CMK (cell line): ENCODE measurements at places on chromosomes 3 and 15.

GRCh38 chr15:97470417-97470816 lies 490.1 kb upstream of the ARRDC4 start:
- no peak for DNase-seq

- no peak for DNase-seq
Observed at GRCh38 chr3:160401291-160402095, 2.0 kb downstream of the SMC4 start.

GRCh38 chr3:147298511-147298982 lies 107.8 kb downstream of the ZIC4 start:
- no peak for DNase-seq

GRCh38 chr15:57010724-57011123 lies 92.3 kb downstream of the TCF12 start:
- no peak for DNase-seq

DNA sequence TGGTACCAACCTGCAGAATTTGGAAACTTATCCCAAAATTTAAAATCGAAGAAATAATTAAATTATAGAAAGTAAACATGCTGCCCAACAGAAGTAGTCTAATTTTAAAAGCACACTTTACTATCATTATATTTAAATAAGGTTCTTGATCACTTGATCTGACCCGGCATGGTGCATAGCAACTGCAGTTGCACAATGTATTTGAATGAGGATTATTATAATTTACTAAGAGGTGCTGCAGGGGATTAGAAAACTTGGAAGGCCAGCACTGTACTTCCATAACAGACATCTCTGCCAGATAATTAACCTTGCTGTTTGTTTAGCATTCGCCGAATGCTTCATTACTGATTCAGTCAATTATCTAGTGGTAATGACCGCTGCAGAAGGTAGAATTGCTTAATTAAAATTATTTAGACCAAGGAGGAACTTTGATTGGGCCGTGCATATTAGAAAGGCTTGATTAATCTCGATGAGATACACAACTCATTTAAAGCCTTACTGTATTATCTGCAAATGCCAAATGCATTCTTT lies 971.6 kb downstream of the ZPLD1 start:
- DNase-seq, result no peak

- DNase-seq, result no peak
Observed at GRCh38 chr3:12869035-12869621, 27.8 kb upstream of the RPL32 start.

DNA sequence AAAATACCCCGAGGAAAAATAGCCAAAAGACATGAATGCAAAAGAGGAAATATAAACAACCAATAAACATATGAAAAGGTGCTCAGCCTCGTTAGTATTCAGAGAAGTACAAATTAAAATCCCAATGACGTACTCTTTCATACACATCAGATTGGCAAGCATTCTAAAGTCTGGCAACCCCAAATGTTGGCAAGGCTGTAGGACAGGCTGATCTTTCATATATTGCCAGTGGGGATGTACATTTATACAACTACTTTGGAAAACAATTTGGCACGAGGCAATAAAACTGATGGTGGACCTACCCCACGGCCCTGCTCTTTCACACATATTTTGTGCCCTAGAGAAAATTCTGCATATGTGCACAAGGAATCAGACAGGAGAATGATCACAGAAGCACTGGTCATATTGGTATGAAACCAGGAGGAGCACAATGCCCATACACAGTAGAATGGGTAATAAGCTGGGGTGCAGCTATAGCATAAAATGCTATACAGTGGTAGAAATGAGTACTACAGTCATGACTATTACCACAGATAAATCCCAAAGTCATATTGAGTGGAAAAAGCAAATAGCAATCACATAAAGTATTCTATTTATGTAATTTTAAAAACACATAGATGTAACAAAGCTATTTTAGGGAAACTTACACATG lies 176.0 kb upstream of the SLC24A5 start:
- no peak for DNase-seq

DNA sequence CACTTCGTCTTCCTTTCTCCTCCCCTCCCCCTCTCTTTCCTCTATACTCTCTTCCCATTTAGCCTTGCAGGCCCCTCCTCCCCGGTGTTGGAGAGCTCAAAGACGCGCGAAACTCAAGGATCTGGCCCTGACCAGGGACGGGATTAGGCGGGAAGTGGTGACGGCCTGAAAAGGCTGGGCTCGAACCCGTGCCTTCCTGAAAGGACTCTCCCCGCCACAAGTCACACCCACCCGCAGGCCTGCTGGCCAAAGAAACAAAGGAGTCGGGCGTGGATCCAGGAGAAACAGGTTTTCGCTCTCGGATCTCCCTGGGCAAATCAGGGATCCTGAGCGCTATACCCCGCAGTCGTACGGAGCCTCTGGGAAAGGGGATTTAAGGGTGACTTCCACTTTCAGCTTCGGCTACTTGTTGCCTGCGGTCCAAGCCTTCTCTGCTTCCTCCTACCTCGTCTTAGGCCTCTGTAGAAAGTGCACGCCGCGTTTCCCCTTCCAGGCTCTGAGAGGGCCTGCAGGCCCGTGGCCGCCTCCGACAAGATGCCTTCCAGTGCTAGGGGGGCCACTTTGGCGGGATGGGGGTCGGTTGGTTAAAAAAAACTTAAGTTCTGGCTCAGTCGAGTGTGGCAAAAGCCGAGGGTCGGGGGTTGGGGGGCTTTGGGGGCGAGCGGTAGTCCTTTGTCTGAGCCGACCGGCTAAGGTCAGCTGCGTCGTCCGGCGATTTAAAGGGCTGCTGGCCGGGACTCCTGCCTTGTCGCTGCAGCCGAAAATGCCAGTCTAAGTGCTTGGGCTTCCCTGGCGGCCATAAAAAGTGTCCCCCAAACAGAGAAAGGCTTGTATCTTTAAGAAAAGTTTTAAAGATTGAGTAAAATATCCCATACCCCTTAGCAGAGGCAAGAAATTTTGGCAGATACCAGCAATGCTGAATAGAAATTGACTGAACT lies 8.2 kb downstream of the ZIC4 start:
- no peak for DNase-seq

GRCh38 chr3:153315781-153316180 lies 153.8 kb downstream of the RAP2B start:
- DNase-seq, result no peak

GRCh38 chr3:194748225-194748624 lies 62.5 kb downstream of the FAM43A start:
- DNase-seq, result no peak

- DNase-seq, result no peak
Observed at GRCh38 chr3:171192176-171192854, 165.8 kb upstream of the SLC2A2 start.

GRCh38 chr3:86578071-86578470 lies 412.9 kb downstream of the VGLL3 start:
- DNase-seq, result no peak

GRCh38 chr3:25662736-25663320 lies 1.9 kb downstream of the TOP2B start:
- DNase-seq, result no peak

DNA sequence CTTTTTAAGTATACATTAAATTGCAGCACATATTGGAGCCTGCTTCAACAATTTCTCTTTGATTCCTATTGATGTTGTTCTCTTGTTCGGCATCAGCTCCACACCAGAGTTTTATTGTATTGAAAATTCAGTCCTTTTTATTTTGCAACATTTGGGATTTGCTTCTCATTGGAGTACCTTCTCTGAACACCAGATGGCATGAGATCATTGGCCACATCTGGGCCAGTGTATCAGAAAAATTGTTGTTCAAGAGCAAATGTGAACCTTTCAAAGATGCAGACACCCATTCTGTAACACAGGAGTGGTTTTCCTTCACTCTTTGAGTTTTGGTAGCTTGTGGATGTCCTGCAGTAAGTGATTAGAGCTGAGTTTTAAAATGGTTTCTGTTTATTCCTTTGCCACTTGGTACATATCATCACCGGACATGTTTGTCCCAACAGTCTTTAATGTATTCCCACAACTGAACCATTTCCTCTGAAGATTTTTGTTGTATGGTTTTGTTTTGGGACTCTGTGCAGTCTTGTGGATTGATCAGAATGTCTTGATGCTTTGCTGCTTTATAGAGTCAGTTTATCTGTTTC lies 96.1 kb downstream of the MCTP2 start:
- DNase-seq, result no peak

DNA sequence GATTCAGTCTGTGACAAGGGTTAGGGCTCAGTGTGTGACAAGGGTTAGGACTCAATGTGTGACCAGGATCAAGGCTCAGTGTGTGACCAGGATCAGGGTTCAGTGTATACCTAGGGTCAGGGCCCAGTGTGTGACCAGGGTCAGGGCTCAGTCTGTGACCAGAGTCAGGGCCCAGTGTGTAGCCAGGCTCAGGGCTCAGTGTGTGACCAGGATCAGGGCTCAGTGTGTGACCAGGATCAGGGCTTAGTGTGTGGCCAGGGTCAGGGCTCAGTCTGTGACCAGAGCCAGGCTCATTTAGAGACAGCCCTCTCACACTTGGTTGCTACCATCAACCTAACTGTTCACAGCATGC lies 24.2 kb downstream of the LOXL1 start:
- DNase-seq, result no peak

GRCh38 chr15:95681836-95682544 lies 648.5 kb upstream of the NR2F2 start:
- no peak for DNase-seq

DNA sequence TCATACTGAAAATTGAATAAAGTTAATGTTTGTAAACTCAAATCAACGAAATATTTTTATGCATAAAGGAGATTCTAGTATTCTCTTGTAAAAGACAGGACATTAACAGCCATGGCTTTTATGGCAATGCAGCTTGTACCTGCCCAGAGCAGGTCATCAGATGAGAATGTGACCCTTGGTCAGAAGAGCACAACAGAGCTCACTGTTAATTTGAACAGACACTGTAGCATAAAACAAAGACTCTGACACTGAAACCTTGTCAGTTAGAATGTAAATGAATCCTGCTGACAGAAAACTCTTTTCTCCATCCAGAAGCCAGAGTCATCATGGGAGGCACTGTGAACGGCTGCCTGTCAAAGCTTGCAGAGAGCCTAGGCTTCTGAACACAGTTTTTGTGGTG lies 410.6 kb downstream of the RAP2B start:
- DNase-seq, result no peak

GRCh38 chr3:152243301-152243711 lies 25.4 kb upstream of the MBNL1 start:
- DNase-seq, result peak; percentile 69

DNA sequence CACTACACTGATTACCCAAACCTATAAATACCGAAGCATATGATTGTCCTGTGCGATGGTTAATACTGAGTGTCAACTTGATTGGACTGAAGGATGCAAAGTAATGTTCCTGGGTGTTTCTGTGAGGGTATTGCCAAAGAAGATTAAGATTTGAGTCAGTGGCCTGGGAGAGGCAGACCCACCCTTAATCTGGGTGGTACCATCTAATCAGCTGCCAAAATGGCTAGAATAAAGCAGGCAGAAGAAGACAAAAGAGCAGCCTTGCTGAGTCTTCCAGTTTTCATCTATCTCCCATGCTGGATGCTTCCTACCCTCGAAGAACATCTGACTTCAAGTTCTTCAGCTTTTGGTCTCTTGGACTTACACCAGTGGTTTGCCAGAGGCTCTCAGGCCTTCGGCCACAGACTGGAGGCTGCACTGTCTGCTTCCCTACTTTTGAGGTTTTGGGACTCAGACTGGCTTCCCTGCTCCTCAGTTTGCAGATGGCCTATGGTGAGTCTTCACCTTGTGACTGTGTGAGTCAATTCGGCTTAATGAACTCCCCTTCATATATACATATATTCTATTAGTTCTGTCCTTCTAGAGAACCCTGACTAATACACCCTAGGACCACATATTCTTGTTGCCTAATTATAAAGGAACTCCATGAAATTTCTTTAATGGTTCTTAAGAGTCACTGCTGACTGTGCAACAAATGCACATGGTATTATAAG lies 31.7 kb downstream of the CSNK1G1 start:
- DNase-seq, result no peak

- DNase-seq, result no peak
Observed at GRCh38 chr15:101210466-101210865, 41.4 kb downstream of the CHSY1 start.

GRCh38 chr3:180947761-180948390 lies 35.4 kb downstream of the FXR1 start:
- no peak for DNase-seq

DNA sequence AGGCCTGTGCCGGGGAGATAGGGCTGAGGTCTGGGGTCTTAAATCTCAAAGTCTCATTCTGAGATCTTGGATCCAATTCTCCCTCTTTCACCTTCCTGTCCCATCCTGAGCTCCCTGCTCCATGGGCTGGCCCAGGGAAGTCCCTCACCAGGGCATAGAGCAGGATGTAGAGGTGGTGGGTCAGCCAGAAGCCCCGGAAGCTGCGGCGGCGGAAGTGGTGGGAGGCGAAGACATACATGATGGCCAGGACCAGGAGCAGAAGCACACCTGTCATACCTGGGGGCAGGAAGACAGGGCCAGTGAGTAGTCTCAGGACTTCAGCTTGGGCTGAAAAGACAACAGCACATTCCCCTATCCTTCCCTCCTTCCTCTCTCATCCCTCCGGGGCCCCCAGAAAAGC lies 16.5 kb downstream of the DUOX2 start:
- DNase-seq, result no peak

DNA sequence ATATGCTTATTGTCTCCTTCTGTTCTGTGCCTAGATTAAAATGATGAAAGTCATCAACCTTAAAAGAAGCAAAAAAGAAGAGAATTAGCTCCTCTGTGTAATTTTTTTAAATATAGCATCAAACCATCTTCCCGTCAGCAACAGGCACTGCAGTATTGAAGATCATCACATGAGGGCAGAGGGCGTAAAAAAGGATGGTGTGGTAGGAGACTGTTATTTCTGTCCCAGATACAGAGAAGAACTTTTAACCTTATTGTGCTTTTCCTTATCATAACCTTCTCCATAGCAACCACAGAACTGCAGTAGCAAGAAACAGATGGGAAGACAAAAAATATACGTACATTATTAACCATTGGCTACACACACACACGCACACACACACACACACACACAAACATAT lies 88.8 kb downstream of the IGSF11 start:
- peak; percentile 54 for DNase-seq

GRCh38 chr3:160027541-160028195 lies 39.0 kb downstream of the IL12A start:
- DNase-seq, result no peak

- DNase-seq, result no peak
Observed at GRCh38 chr3:104297617-104298016, 1069.1 kb upstream of the ALCAM start.

DNA sequence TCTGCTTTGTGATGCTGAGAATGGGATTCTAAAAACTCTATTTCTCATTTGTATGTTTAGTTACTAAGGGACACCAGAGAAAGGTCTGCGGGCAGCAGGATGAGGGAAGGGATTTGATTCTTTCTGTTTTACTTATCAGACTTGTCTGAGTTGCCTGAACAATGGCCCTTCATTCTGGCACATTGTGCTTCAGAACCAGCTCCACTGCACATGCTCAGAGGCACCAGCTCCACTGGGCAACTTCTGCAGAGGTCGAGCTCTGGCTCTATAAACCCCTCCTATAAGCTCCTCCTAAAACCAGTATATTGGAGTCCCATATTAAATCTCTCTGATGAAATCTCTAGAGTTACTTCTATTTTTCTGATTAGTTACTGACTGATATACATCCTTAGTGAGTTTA lies 453.2 kb upstream of the CDIN1 start:
- no peak for DNase-seq
